Brain (organoid and tissue), 16 donors: ENCODE measurements at places on chromosomes 3 and 15. TPM values are rescaled to one million over a fixed set of nuclear protein-coding genes. Genes with fewer than 3 reads are reported as not detected.

- no peak for DNase-seq
Observed at GRCh38 chr3:49161808-49162530, 4.2 kb downstream of the CCDC71 start.

- DNase-seq = no peak
Observed at GRCh38 chr15:51298620-51299019, 39.8 kb downstream of the CYP19A1 start.

DNA sequence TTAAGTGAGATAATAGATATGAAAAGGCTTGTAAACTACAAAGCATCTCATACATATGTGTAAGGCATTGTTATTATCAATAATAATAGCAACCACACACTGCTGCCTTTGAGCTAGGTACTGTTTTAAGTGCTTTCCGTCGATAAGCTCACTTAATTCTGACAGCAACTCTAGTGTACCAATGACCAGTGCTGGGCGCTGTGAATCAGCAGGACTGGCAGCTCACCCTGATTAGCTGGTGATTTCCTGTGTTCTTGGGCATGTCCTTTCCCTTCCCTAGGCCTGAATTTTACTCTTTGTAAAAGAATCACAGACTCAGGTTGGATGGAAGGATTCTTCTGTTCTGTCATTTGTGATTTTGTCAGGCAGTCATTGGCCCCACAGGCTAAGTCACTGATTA, 215.6 kb downstream of the LPP start:
- DNase-seq = no peak

AAGAB gene
- 29.4 TPM for polyA plus RNA-seq
